Fibroblast of skin of left quadriceps (primary cell): ENCODE measurements at places on chromosomes 7 and 10.

DNA sequence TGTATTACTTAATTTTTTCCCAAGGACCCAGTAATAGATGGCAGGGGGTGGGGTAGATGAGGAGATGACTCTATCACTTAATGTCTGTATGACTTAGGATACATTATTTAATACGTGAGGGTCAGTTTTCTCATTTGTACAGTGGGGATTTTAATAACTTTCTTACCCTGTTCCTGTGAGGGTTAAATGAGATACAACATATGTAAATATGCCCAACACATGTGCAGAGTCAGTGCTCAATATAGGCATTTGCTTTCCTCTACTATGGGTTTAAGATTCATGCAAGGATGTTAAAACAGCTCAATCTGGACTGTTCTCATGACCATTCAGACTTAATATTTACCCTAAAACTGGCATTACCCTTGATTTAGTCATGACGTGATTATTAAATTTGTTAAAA is 31.2 kb downstream of the ST7 start:
- no peak for DNase-seq

GRCh38 chr7:97025983-97026714 is 1.5 kb upstream of the DLX5 start:
- DNase-seq, result no peak

DNA sequence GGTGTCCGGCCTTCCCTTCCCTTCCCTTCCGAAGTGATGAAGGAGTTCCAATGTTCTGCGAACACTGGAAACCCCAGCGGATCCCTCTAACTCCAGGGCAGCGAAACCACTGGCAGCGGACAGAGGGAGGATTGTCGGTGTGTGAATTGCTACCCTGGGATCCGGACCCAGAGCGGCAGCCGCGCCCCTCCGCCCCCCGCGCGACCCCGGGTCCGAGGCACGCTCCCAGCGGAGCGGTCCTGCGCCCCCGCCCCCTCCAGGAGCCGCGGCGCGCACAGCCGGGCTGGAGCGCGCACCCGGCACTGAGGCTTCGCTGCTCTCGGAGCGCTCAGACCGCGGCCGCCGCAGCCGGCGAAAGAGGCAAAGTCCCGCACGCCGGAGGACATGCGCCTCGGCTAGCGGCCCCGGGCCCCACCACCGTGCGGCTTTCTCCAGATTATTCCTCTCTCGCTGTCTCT is at the start of gene PTPRZ1:
Gene PTPRZ1, plus strand, starts transcription at position 331 of the 458 bp plus-strand sequence. CDS start 339 bp downstream, outside the sequence.
- DNase-seq, result no peak

- DNase-seq, result no peak
Observed at GRCh38 chr7:77262316-77262715, 62.7 kb upstream of the FGL2 start.

- no peak for DNase-seq
Observed at GRCh38 chr10:94133239-94133638, 139.5 kb downstream of the PLCE1 start.

DNA sequence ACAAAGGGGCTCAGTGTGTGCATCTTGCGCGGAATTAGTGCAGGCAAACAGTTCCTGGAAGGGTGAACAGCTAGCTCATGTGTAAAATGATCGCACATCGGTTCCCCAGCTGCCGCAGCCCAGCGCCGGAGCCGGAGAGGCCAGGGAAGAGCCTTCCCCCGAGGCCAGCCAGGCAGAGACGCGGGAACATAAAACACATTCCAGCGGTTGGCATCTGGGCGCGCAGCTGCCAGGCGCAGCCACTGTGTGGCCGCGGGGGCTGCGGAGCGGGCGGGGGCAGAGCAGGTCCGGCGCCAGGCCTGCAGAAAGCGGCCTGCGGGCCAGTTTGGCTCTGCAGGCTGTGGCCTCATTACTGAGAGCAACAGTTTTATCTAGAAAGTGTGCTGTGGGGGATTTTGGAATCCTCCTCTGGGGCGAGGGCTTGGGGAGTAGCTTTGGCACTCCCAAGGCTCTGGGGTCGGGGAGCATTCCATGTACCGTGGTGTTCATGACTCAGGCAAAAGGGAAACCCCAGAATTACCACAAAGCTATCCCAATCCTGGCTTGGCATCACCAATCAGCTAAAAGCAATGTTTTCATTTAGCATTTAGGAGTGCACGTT is 74.3 kb downstream of the SAMD9 start:
- DNase-seq, result peak; percentile 90

GRCh38 chr10:76268954-76269353 is 837.5 kb downstream of the LRMDA start:
- DNase-seq, result no peak

GRCh38 chr10:71782221-71782916 is 9.0 kb upstream of the VSIR start:
- no peak for DNase-seq

DNA sequence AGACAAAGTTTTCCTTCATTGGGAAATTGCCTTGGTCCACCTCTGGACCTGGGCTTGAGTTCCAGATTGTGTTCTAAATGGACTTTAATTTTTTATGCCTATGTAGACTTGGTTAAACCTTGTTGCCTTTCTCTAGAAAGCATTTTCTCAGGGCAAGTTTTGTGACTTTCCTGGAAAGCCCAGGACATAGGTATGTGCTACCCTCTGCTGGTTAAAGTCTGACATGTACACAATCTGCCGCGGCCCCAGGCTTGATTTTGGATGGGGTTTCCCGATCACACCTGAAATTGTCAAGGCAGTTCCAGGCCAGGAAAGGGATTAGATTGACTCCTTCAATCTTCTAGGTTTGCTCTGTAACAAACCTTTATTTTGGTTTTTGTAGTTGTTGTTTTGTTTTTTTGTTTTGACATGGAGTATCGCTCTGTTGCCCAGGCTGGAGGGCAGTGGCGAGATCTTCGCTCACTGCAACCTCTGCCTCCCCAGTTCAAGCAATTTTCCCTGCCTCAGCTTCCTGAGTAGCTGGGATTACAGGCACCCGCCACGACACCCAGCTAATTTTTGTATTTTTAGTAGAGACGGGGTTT is 14.1 kb upstream of the AKR1B10 start:
- no peak for DNase-seq

GRCh38 chr10:53111529-53111928 is 338.9 kb upstream of the MBL2 start:
- no peak for DNase-seq

- no peak for DNase-seq
Observed at GRCh38 chr10:21522631-21523406, 2.7 kb downstream of the SKIDA1 start.

DNA sequence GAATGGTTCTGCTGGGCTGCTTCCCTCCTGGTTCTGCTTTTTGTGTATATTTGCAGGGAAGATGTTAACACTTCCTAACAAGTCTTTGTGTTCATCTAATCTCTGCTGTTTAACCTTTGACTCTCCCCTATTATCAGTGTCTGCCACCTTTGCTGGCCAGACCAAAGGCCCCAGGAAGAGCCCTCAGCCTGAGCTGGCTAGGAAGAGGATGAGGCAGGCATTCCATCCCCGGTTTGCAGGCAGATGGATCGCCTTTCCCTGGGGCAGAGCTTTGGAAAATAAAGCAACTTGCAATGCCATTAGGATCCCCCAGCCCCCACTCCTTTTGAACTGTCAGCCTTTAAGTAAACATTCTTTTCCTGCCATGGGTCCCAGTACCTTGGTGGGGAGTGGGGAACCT is 19.0 kb downstream of the DPCD start:
- DNase-seq, result no peak

GRCh38 chr10:123859653-123860050 is 32.0 kb downstream of the CPXM2 start:
- no peak for DNase-seq

DNA sequence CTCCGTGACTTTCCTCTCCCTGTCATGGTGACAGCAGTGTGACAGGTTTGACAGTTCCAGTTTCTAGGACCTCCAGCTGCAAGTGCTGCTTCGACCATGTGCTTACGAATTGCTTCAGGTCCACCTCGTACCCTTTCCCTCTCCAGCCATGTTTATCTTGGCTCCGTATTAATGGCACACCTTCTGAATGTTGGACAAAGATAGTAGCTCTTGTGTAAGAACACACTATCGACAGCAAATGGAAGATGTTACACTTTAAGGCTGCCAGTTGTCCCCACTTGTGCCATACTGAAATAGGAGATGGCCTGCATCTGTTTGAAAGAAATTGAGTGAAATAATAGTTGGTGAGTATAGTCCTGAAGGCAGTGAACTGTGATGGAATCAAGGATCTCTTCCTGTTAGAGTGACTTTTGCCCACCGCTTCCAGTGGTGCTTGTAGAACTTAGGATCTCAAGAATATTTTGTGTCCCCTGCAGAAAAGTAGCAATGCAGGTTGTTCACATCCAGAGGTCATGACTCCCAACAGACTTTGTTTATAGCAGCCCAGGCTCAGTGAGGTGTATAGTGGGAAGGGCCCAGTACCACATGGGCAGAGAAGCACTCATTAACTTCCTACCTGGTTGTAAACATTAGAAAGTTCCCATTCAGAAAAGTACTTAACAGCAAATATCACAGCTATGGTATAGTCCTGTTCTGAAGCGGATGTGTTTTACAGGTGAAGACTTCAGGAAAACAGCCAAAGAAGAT is 629.7 kb upstream of the GALNT17 start:
- DNase-seq, result no peak

DNA sequence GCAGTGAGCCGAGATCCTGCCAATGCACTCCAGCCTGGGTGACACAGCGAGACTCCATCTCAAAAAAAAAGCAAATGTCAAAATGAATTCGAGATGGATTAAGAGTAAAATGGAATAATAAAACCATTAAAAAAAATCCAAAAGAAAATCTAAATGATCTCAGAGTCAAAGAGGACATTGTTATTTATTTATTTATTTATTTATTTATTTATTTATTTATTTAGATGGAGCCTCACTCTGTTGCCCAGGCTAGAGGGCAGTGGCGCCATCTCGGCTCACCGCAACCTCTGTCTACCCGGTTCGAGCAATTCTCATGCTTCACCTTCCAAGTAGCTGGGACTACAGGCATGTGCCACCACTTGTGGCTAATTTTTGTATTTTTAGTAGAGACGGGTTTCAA is 349.2 kb downstream of the ANKRD30A start:
- DNase-seq, result no peak

GRCh38 chr7:158902427-158902826 is 46.1 kb downstream of the DYNC2I1 start:
- DNase-seq, result no peak

- DNase-seq, result peak; percentile 86
Observed at GRCh38 chr10:33129996-33130386, 172.0 kb upstream of the ITGB1 start.

GRCh38 chr10:128694168-128694850 is 568.1 kb upstream of the MKI67 start:
- no peak for DNase-seq

- DNase-seq, result no peak
Observed at GRCh38 chr10:90777621-90778020, 80.2 kb downstream of the HTR7 start.

GRCh38 chr7:27344471-27344870 is 101.9 kb downstream of the EVX1 start:
- DNase-seq, result no peak

- DNase-seq, result no peak
Observed at GRCh38 chr10:120365872-120366271, 91.2 kb upstream of the PLPP4 start.

DNA sequence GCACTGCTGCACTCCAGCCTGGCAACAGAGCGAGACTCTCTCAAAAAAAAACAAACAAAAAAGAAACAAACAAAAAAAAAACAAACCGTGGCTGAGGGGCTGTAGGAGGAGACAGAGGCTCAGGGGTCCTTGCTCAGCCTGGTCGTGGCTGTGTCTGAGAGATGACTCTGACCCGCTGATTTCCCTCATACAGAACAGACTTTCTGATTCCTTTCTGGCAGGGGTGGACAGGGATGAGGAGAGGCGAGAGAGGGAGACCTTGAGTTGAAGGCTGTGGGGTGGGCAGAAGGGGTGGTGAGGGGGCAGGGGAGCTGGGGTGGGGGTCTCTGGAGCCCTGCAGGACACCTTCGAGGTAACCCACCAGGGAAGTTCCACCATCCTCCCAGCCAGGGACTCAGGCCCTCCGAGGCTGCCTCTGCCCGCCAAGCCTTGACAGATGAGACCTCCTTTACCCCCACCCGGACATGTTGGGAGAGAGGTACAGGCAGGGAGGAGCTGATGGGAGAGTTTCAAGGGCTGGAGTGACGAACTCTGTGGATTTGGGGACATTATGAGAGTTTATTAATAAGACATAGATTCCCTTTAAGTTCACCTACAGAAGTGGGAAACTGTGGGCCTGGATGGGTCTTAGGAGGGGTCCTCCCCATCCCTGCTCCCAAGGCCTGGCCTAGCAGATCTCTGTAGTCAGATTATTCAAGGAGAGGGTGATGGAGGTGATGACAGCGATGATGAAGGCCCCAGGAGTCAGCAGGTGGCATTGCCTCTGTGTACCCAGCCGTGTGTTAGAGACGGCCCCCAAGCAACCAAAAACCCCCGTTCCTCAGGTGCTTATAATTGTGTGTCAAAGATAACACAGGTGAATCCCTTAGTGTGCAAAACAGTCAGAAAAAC is 2.0 kb downstream of the MUC12 start:
- no peak for DNase-seq

DNA sequence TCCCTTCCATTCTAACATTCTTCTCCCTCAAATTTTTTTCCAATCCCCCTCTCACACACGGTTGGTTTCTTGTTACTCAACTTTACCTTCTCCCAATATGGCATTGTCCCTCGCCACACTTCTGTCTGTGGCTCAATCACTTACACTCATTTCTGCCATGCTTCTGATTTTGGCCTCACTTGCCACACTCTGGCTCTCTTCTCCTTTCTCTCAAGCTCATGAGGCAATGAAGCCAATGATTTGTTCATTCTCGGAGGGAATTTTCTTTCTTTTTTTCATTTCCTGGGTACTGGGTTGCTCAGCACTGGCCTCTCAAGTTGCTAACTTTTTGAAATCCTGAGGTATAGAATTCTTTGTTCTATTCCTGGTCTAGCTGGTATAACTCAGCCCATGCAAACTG is 4.0 kb upstream of the MYOZ1 start:
- no peak for DNase-seq

GRCh38 chr10:10359263-10359662 is 658.4 kb upstream of the CELF2 start:
- no peak for DNase-seq

GRCh38 chr7:121385800-121386179 is 10.3 kb downstream of the FAM3C start:
- DNase-seq, result no peak

DNA sequence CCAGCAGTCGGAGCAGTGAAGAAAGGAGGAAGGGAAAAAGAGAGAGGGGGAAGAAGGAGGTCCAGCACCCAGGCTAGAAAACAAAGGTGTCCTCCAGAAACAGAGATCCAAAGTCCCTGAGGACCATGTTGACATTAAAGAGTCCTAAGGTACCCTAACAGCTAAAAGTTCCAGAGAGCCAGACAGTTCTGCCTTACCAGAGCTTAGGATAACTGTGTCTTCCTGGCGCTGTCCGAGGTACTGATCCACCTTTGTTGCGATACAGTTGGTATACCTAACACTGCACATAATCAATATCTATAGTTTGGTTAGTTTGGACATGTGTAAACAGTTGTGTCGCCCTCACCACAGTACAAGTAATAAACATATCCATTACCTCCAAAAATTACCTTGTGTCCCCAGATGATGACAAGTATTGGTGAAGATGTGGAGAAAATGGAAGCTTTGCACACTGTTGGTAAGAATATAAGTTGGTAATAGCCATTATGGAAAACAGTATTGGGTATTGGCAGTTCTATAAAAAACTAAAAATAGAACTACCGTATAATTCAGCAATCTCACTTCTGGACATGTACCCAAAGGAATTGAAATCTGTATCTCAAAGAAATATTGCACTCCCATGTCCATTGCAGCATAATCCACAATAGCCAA is 59.8 kb downstream of the GRID1 start:
- no peak for DNase-seq
